ENCODE measurements at places on chromosomes 5 and 9.

GRCh38 chr9:106596984-106597383 lies 266.0 kb upstream of the ZNF462 start:
- no peak for DNase-seq

GRCh38 chr5:56910210-56910965 lies 992 bp downstream of the SETD9 start:
- no peak for DNase-seq

GRCh38 chr9:134284273-134284672 lies 42.0 kb upstream of the RXRA start:
- DNase-seq: no peak

DNA sequence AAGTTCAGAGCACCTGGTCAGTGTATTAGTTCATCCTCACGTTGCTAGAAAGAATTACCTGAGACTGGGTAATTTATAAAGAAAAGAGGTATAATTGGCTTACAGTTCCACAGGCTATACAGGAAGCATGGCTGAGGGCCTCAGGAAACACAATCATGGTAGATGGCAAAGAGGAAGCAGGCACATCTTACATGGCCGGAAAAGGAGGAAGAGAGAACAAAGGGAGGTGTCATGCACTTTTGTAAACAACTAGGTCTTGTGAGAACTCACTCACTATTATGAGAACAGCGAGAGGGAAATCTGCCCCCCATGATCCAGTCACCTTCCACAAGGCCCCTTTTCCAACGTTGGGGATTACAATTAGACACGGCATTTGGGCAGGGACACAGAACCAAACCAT lies 28.8 kb upstream of the CAVIN4 start:
- no peak for DNase-seq

GRCh38 chr5:179605026-179605833 lies 18.2 kb downstream of the HNRNPH1 start:
- DNase-seq: no peak

DNA sequence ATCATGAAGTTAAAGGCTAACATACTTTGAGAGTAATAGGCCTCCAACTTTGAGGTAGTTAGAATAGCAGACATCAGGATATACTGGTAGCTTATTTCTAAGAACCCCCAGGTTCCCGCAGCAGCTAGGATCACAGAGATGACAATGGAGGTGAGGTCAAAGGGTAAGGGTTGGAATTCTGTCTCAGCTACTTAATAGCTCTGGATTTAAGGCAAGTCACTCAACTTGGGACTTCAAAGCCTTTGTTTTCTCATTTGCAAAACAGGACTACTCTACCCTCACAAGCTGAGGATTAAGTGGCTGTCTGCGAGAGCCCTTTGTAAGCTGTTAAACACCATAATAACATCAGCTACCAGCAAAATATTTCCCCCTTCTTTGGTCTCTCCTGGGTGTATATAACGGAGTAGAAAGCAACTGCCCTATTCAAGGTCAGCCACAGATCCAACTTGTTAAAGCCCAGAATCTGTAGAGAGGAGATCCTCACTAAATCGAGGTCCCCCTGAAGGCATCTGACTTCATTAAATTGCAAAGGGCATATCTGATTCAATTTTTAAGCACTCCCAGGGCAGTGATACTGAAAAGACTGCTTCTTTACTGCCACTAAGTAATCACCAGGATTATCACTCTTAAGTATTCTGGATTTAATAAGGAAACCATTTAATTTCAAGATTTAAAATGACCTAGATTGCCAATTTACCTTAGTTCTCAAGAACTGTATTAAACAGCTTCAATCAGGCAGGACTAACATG lies 104.7 kb downstream of the DCP2 start:
- DNase-seq: no peak

GRCh38 chr9:69981686-69982445 lies 61.8 kb upstream of the MAMDC2 start:
- no peak for DNase-seq

GRCh38 chr5:54159153-54159892 lies 151.1 kb downstream of the ARL15 start:
- DNase-seq: no peak

- DNase-seq: no peak
Measured at GRCh38 chr9:127853312-127854183, 910 bp downstream of the ENG start.
